Nucleus accumbens (tissue), 56 donors: ENCODE measurements at places on chromosomes 12 and 14.

DNA sequence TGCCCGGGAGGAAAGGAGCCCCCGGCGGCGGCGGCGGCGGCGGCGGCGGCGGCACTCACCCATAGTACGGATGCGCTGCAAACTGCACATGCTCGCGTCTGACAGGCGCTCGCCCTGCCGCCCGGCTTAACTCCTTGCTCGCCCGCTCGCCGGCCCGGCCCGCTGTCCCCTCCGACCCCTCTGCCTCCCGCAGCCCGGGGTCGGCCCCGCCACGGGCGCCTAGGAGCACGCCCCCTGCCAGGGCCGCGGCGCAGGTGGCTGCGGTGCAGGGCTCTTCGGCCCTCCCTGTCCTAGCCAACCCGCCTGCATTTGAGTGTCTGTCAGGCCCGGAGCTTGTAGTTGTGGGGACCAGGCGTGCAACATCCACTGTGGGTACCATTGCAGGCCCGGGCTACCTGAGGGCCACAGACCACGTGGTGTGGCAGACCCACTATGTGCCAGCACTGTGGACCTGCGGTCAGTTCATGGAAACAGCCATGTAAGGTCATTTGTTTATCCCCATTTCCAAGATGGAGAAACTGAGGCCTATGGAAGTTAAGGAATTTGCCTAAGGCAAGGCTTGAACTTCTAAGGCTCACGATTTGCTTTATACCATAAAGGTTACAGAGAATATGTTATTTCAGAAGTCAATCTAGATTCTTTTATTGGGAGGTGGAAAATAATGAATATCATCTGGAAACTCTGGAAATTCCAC is 17.6 kb upstream of the PLEKHH1 start:
- DNase-seq = peak; percentile 36

DNA sequence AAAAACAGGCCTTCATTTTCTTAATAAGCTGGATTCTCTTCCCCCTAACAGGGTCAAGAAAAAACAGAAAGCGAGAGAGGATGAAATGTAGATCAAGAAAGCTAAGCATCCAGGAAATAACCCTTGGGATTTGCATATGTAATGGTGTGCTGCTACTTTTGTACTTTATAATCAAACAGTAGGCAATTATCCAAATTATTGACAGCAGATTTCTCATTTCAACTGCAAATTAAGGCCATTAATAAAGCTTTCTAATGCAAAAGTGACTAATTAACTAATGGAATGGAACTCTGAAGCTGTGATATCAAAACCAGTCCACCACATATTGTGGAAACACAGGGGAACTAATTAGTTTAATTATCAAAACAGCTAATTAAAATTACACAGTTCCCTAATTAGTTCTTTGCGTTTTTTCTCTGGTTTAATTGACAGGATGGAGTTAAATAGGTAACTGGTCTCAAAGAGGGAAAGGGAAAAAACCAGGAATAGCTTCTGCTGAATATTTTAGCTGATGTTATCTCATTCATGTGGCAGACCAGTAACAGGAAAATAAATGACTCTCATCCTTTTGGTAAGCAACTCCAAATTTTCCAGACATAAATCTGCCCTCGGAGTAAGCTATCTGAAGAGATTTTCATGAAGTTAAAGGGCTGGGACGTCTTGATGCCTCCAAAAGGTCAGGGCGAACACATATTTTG is 182.7 kb upstream of the LMO3 start:
- no peak for DNase-seq

DNA sequence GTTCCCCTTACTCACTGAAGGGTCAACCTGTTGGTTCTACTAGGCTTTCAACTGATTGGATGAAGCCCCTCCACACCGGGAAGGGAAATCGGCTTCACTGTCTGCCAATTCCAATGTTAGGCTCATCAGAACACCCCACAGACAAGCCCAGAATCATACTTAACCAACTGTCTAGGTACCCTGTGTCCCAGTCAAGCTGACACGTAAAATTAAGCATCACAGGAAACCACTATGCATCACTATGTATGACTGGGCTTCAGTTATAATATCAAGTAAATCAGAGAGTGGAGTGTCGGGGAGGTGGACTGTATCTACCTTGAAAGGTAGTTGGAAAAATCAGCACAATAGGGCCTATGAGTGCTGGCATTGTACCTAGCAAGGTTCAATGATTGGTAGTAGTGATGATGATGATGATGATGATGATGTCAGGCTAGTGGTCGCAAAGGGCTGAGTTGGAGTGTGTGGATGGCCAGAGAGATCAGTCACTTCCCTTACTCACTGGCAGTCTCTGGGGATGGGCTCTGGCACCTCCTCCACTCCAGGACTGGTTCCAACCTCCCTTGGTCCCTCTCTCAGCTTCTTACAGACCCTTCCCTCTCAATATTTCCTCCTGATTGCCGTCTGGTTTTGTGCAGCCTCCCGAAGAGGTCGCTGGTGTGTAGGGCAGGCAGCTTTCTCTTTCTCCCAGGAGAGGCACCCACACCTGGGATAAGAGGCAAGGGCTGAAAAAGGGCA is 3.3 kb upstream of the ATG101 start:
- no peak for DNase-seq

GRCh38 chr12:3751151-3752095 is 1.5 kb downstream of the CRACR2A start:
- no peak for DNase-seq

DNA sequence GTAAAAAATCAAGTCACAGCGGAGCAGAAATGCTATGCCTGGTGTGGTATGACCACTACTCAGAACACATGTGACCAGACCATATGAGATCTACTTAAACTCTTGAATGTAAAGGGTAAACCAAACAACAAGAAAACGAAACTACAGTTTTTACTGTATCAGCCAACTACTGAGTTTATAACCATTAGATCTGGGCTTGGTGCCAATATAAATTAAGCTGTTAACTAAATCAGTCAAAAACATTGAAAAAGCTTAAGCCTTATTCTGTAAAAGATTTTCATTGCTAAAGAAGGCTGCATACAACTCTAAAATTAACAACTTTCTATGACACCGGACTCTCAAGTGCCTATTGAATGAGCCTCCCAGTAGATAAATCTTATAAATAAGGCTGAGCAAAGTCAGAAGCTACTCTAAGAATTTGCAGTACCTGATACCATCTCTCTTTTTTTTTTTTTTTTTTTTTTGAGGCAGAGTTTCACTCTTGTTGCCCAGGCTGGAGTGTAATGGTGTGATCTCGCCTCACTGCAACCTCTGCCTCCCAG is 35.4 kb downstream of the SPTLC2 start:
- no peak for DNase-seq

DNA sequence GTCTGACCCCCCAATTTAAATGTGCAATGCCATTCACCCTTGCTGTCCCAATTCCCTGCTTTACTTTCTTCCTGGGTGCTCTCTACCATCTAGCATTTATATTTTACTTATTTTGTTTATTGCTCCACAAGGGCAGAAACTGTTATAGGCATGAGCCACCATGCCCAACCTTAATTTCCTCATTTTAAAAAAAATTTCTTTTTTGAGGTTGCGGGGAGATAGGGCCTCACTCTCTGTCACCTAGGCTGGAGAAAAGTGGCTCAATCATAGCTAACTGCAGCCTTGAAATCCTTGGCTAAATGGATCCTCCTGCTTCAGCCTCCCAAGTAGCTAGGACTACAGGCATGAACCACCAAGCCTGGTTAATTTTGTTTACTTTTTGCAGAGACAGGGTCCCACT is 13.0 kb downstream of the HPD start:
- DNase-seq = no peak

DNA sequence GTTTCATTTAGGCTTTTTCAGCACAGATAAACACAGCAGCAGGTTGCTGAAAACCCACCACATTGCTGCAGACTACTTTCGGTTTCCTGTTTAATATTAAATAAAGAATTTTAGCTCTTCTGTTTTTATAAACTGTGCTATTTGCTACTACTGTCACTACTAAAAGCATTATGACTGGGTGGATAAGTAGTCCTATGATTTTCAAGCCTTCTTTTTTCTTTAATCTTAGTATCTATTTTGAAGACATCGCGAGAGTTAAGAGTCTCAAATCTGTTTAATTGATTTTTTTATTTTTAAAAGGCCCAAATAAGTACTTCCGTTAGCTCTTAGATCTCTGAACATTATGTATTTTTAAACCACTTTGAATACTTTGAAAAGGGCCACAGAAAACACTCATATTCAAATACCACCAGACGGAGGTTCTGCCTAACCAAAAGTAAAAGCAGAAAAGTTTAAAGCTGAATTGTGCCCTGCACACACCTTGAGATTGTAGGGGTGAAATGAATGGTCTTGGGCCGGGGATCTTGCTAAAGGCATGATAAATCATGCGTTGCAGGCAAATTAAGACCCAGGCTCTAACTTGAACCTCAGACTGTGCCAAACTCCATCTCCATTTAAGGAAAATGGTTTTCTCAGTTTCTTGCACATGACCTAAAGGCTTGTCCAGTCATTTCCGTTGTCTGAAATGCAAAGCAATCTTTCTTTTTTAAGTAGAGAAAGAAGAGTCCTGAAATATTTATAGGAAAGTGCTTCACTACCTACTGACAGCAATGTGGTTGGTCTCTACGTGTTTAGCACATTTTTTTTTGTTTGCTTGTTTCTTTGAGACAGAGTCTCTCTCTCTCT is 13.6 kb upstream of the FOXN3 start:
- DNase-seq = no peak

DNA sequence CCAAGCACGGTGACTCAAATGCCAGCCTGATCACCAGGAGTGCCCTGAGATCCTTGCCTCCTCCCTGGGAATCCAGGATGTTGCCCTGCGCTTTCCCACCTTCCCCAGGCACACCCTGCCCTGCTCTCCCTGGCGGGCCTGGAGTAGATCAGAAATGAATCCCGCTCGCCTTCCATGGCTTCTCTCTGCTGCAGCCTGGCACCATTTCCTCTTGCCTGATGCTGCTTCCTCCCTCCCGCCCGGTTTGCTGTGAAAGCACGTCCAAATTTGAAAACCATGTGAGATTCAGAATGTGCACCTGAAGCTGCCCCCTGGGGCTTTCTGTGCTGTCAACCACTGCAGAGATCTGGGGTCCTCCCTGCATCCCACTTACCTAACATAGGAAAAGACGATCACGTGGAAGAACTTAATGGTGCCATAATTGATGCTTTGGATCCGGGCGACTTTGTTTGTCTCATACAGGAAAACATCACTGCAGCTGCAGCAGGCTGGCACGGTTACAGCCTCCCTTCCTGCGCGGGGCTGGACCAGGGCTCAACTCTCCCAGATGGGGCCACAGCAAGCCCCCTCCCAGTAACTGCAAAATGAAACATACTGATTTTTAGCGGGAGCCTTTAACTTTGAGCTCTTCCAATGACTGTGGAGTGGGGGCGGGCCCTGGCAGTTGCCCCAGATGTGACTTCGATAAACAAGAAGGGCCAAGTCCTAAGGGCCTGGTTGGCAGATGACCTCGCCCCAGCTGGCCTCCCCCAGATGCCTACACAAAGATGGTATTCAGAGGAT is 24.9 kb upstream of the C12orf76 start:
- peak; percentile 78 for DNase-seq

- DNase-seq = no peak
These were observed 42.0 kb upstream of the PRICKLE1 start for GRCh38 chr12:42631513-42631912.

DNA sequence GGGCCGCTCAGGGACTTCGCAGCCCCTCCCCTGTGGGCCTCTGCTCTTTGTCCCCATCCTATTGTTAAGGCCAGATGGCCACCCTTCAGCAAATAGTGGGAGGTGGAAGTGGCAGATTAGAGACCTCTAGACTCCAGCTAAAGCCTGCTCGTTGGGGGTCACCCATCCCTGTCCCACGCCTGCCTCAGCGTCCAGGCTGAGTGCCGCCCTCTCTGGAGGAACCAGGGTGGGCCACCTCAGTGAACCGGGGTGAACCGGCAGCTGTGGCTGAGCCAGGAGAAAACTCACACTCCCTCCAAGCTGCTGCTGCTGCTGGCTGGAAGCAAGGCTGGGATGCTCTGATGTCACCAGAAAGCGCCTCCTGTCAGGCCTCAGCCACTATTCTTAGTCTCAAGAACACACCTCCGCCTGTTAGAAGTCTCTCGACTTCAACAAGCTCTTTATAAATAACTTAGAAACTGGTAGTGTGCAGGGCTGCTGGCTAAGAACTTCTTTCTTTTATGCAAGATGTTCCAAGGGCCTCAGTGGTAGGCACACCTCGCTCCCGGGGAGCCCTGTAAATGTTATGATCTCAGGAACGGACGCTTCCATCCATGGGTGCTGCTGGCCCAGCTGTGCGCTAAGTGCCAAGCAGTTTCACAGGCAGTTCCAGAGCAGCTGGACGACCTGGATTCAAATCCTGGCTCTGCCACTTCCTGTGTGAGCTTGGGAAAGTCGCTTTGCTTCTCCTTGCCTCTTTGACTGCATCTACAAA is 19.8 kb upstream of the TESC start:
- DNase-seq = peak; percentile 12

- no peak for DNase-seq
These were observed 90.2 kb downstream of the ACTN1 start for GRCh38 chr14:68888883-68889282.

DNA sequence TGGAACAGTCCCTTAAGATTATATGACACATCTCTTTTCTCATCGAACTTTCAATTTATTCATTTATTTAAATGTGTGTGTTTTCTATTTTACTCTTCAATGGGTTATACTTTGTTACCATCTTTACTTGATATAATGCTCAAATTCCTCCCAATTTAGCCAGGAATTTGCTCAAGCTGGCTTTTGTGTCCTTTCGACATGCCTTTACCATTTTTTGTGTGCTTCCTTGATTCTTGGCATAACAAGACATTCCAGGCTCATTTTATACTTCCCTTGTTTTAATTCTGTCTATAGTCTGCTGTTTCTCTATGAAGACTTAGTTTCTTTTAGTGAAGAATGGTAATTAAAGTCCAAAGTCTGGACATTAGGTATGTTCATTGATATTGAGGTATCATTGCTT is 315.8 kb downstream of the AEBP2 start:
- no peak for DNase-seq

DNA sequence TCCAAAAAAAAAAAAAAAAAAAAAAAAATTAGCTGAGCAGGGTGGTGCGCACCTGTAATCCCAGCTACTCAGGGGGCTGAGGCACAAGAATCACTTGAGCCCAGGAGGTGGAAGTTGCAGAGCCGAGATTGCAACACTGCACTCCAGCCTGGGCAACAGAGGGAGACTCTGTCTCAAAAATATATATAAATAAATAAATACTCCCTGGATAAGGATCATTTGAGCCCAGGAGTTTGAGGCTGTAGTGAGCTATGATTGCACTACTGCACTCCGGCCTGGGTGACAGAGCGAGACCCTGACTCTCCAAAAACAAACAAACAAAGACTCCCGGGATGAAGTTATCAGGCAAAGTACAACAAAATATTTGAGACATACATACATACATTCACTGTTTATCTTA is 3.3 kb upstream of the NAA25 start:
- no peak for DNase-seq

DNA sequence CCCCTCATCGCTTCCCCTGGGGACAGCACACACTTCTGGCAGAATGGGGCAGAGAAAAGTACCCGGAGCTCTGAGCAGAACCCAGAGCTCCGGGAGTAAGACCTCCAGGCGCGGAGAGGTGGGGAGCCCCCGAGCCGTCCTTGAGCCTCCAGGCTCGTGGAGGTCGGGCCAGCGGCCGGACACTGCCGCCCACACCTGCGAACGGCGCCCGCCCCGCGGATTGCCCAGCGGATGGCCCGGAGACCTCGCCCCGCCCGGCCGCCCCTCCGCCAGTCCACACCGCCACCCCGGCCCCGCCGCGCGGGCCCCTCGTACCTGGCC is 344 bp downstream of the SPTLC2 start:
- no peak for DNase-seq

- no peak for DNase-seq
These were observed 1.9 kb downstream of the ADSS1 start for GRCh38 chr14:104725772-104726548.

- DNase-seq = no peak
These were observed 27.8 kb upstream of the BDKRB2 start for GRCh38 chr14:96176811-96177211.
